ENCODE measurements at places on chromosomes 16 and 17.

DNA sequence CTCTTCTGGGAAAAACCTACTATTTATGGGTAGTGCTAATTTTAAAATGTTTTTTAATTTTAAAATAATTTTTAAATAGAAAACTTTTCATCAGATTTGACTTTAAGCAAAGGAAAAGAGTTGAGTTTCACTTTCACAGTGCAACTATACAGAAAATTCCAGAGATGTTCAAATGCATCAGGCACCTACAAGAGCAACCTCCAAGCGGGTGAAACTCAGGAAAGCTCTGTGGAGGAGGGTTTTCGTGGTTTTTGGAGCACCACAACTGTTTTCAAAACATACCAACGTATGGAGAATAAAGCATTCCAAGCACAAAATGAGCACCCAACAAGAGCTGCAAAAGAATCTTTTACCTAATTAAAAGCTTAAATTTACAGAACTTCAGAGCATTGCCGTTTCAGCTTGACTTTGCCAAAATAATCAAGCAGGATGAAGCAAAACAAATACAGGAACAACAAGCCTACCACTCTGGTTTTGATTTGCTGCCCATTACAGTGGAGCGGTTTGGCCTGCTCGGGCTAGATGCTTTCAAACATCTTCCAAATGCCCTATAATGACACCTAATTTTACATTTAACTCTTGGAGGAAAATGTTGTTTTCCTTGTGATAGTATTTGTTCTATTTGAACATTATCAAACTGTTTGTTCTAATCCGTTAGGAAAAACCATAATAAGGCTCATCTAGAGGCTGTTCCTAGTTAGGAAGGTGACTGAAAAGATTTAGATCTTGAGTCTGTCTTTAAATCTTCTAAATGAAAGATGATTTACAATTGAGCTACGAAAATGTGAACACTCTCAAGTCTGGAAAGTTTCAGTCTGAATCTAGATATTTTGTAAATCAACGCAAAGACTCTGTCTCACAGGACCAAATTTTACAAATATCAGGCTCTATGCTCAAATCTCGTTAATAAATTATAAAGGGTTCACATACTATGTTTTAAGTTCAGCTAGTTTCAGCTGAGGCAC, 34.5 kb downstream of the NACA2 start:
- DNase-seq: no peak

GRCh38 chr17:39581759-39582085, 26.0 kb downstream of the NEUROD2 start:
- no peak for DNase-seq

DNA sequence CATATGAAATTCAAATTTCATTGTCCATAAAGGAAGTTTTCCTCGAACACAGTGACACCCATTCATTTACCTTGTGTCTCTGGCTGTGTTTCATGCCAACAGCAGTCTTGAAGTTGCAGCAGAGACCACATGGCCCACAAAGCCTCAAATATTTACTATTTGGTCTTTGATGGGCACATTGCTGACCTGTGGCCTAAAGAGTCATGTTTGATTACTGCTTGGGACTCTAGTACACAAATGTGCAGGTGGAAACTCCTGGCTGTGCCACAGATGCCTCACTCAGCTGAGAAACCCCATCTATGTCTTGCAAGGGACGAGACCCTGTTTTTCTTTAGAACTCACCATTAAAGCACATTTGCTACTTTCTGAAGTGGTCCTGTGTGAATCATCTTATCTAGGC, 76.7 kb downstream of the SLC6A2 start:
- DNase-seq: no peak

DNA sequence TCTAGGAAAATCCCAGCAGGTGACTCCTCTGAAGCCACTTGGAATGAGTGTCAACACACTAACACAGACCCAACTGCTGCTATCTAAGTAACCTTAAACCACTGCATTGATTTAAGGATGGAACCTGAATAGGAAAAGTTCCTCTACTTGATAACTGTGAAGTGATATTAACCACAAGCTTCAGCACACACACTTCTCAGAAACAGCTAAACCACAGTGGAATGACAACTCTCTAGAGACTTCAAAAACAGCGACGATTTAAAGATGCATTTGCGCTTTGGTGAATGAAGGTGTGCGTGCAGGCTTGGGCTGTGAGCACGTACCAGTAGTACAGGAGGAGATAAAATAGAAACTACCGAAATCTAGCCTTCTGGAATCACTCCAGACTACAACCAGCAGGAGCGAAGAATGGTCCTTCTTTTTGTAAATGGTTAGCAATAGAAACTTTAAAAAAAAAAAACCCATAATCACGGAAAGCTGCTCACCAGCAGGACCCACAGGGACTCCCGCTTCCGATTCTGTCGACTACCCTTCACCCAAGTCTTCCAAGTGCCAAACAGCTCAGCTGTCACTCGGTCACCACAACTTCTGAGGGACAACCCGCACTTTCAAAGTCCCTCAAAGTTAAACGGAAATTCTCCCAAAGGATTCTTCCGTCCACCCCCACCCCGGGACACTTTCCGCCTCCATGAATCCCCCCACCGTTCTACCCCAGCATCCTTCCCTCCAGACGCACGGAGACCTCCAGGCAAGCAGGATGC, 137.7 kb upstream of the CORO6 start:
- DNase-seq: no peak

Measured in vagina (tissue), 2 donors.